ENCODE measurements at places on chromosomes 1 and 21. TPM values are rescaled to one million over a fixed set of nuclear protein-coding genes. Genes with fewer than 3 reads are reported as not detected.

Gene ZSWIM5
- polyA plus RNA-seq, result 7.7 TPM

Gene CFAP74
- 0.93 TPM for polyA plus RNA-seq

Gene MRAP
- 0.92 TPM for polyA plus RNA-seq

Gene SASS6
- polyA plus RNA-seq, result 1.4 TPM

Gene SPATA46
- polyA plus RNA-seq, result not detected

Gene LRRC38
- 0.24 TPM for polyA plus RNA-seq

Gene SPRR1B
- polyA plus RNA-seq, result not detected

Gene SLC44A5
- 0.22 TPM for polyA plus RNA-seq

Gene MCOLN2
- polyA plus RNA-seq, result not detected

Gene CFHR5
- not detected for polyA plus RNA-seq

Gene TMEM269
- polyA plus RNA-seq, result not detected

Gene TSACC
- not detected for polyA plus RNA-seq

Gene METTL18
- 2.4 TPM for polyA plus RNA-seq

Gene NFIA
- 4.1 TPM for polyA plus RNA-seq

Gene PIK3R3
- 43.0 TPM for polyA plus RNA-seq

Gene IQGAP3
- polyA plus RNA-seq, result 16.6 TPM

Gene PRMT6
- 12.5 TPM for polyA plus RNA-seq

Measured in brain (organoid and tissue), 16 donors.